ENCODE measurements at places on chromosomes 1 and 21.

DNA sequence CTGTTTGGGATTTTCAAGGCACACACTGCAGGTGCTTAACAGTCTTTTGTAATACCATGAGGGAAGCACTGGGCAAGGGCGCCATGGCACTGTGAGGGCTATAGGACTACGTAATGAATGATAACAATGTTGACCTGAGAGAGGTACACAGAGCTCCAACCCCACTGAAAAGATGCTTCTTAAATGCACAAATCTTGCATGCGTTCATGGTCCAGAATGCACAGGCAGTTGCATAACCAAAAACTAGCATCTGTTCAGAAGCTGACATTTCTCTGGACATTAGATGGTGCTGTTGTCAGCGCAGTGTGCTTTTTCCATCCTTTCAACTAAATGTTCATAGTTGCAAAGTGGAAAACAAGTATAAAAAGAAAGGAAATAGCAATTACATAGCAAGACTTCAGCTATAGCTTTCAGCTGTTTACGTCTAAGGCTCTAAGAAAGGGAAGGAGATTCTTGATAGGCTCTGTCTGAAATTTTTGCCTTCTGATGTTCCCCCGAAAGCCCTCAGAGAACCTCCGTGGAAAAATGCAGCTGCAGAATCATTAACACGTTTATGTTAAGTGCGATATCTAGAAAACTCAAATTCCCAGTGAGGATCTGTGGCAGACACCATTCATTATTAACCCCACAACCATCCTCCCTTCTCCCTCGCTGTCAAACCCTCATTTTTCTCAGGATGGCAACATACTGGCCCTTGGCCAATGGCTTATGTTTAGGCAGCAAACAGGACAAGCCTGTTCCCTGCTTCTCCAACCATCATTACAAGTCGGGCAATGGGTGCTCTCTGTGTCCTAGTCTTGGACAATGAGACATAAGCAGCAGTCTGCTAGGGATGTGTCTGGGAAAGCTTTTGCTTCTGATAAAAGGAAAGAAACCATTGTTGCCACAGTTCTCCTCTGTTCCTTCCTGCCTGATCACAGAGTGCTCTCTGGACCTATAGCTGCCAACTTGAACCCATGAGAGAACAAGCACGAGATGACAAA lies 8.2 kb upstream of the TARBP1 start:
- no peak for DNase-seq

- no peak for DNase-seq
Measured at GRCh38 chr1:60866917-60867531, 215.3 kb upstream of the NFIA start.

- DNase-seq, result no peak
Measured at GRCh38 chr1:211236633-211237320, 22.4 kb upstream of the RCOR3 start.

- DNase-seq, result no peak
Measured at GRCh38 chr1:113452921-113453770, 62.8 kb downstream of the MAGI3 start.

DNA sequence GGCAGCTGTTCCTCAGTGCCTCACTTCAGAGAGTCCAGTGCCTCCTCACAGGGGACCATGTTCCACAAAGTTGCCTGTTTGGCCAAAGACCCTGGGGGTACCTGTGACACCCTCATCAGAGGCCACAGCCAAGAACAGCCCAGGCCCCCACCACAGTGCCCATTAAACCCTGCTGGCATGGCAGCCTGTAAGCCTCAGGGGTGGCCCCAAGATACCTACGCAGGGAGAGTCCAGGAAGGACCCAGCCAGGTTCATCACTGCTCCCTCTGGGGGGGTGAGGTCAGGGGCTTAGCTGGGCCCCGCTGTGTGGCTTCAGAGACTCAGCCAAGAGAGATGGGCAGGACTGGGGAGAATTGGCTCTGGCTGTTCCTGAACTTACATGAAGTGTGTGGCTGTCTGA lies 19.1 kb upstream of the PRDM16 start:
- no peak for DNase-seq

GRCh38 chr1:119318466-119319309 lies 49.9 kb upstream of the HAO2 start:
- no peak for DNase-seq

- DNase-seq, result no peak
Measured at GRCh38 chr1:58204284-58204683, 342.2 kb downstream of the OMA1 start.

DNA sequence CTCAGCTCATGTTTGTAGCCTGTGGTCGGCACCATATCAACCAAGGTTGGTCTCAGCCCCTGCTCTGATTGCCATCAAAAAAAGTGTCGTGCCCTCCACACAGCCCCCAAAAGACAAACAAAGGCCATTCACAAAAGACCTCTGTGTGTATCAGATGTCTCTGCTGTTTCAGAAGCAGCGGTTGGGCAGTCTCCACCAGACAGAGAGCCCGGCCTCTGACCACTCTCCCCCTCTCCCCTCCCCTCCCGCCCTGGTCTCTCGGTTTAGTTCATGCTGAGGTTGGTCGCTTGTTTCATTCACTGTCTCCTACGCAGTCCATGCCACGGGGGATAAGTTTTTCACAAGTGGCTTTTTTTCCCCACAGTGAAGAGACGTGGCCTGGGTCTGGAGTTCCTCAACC lies 27.1 kb downstream of the ACTA1 start:
- DNase-seq, result no peak

DNA sequence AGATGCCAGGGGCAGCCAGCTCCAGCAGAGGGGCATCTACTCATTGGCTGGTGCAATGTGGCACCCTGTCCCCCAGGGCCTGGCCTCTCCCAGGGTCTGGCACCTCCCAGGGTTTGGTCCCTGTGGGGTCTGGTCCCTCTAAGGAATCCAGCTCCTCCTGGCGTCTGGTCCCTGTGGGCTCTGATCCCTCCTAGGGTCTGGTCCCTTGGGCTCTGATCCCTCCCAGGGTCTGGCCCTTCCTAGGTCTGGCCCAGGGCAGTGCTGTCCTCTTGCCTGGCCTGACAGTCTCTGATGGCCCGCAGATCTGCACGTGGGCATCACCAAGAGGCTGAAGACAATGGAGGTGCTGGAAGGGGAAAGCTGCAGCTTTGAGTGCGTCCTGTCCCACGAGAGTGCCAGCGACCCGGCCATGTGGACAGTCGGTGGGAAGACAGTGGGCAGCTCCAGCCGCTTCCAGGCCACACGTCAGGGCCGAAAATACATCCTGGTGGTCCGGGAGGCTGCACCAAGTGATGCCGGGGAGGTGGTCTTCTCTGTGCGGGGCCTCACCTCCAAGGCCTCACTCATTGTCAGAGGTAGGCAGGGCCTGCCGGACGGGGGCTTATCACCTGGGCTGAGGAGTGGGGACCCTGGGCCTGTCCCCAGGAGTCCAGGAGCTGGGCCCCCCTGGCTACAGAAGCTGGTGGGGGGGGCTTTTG lies 73.9 kb downstream of the OBSCN start:
- DNase-seq, result no peak

GRCh38 chr1:216387782-216388181 lies 35.5 kb downstream of the USH2A start:
- DNase-seq, result no peak

GRCh38 chr1:30161953-30162352 lies 561.4 kb downstream of the MATN1 start:
- DNase-seq, result no peak

GRCh38 chr1:205429762-205430695 lies 8.2 kb upstream of the LEMD1 start:
- DNase-seq, result no peak

DNA sequence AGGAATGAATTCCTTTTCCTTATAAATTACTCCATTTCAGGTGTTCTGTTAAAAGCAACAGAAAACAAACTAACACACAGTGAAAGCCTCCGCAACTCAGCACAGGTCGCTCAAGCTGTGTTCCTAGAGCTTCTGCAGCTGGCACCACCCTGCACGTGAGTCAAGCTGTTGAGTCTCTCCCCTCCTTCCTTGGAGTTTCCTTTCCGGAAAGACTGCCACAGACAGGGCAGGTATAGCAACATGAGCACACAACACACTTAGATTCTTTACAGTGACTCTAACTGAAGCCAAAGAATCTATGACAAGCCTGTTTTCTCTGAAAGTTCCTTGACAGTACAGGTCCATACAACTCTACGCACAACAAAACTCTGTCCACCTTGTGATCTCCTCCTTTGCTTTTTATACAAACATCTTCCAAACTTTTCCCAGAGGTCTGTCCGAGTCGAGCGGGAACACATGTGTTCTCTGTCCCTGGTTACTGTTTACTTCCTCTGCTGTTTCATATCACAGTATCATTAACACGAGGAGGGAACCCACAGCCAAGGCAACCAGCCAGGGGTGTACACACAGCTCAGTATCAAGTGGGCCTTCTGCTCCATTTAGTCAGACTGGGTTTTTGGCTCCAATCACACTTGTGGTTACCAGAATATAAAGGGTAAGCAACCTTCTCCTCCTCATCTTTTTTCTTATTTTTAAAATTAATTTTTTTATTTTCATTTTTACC lies 38.7 kb upstream of the DESI2 start:
- DNase-seq, result no peak

DNA sequence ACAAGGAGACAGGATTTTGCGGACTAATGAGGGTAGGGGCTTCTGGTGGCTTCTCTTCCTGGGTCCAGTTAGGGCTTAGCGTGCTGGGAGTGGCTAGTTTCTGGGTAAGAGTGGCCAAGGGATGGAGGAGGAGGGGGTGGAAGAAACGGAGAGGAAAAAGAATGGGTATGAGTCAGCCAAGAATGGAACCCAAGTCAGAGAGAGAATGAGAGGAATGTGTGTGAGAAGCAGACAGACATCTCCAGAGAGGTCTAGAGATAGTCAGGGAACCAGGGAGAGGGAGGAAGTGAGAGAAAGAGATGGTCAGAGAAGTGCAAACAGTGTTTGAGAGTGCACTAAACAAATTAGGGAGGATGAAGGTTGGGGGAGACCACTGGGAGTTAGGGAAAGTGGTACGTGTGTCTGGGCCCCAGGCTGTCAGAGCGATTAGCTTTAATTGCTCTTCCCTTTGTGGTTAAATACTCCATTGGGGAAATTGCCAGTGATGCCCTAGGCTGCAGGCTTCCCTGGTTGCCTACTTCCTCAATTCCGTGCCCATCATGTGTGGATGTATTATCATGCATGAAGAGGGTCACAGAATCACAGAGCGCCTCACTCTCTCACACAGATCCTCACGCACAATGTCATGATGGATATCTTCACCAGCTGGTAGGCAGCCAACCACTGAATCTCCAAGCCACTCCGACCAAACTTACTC lies 1.4 kb downstream of the PEA15 start:
- DNase-seq, result no peak

DNA sequence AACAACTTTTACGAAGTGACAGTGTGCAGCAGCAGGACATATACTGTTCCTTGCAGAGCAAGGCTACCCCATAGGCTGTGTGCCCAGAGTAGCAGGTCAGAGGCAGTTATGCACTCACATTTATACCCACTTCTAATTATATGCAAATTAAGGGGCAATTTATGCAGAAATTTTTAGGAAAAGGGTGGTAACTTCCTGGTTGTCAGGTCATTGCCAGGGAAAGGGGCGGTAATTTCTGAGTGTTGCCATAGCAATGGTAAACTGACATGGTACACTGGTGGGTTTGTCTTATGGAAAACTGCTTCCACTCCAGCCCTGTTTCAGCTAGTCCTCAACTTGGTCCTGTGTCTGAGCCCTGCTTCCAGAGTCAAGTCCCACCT lies 12.0 kb upstream of the SLAMF1 start:
- no peak for DNase-seq

DNA sequence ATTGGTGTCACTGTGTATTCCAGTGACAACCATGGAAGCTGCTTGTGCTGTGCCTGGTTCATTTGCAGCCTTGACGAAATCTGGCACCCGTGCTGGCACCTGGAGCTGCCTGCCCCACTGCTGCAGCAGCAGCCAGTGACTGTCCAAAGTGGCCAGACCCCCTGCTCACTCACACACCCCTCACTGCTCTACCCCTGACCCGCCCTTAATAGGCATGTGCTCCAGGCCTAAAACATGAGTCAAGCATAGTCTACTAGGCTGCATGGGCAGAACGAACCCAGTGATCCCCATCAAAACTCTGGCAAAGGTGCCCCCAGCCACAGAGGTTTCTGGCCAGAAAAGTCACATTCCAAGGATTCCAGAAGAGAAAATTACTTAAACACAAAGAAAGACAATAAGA lies 7.7 kb downstream of the PRAMEF1 start:
- DNase-seq, result no peak

DNA sequence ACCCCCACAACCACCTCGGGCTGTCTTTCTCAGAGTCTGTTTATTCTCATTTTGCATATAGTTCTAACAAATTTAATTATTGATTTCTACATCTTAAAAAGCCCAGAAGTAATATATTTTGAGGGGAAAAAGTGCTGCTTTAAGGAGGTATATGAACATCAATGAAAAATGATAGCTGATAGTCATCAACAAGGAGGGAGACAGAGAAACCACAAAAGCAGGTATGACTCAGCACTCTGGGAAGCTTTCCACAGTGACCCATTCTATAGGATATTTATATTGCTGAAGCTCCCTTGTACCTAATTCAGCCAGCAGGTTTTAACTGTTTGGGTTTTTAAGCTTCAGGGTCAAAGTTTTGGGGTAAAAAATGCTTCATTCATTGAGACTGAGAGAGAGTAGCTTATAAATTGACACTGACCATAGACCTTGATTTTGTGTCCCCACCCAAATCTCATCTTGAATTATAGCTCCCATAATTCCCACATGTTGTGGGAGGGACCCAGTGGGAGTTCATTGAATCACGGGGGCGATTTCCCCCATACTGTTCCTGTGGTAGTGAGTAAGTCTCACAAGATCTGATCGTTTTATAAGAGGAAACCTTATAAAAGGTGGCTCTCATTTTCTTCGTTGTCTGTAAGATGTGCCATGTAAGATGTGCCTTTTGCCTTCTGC lies 27.4 kb downstream of the VANGL1 start:
- DNase-seq, result no peak

DNA sequence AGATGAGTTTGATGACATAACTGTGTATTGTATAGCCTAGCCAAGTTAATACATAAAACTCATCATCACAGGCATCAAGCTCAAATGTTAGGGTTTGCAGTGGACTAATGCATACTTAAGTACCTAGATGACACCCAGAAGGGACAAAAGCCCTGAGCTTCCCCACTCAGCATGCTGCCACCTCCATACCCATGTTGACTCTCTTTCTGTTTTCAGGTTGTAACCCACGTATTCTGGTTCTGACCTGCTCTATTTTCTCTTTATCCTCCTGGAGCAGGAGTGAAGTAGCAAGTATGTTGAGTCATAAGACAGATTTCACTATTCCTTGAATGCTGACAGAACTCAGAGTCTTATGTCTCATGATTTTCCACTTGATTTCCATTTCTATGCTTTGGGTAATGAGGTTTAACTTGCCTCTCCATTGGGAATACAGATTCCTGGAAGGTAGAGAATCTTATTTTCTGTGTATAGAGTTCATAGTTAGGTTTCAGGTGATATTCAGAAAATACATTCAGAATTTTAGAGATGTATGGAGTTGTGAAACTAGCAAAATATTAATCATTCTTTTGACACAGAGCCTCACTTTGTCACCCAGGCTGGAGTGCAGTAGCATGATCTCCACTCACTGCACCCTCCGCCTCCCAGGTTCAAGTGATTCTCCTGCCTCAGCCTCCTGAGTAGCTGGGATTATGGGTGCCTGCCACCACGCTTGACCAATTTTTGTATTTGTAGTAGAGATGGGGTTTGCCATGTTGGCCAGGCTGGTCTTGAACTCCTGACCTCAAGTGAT lies 122.5 kb upstream of the KCNJ15 start:
- DNase-seq, result no peak

All from stimulated activated CD8-positive, alpha-beta memory T cell treated with anti-CD3 and anti-CD28 coated beads, Interleukin-7, amount 100 ng/mL, for 48 hours (primary cell).